Activated T-cell treated with anti-CD3 and anti-CD28 coated beads for 24 hours (primary cell): ENCODE measurements at places on chromosomes 11 and 22.

GRCh38 chr11:110793556-110793955 is 81.3 kb upstream of the ARHGAP20 start:
- DNase-seq: no peak

GRCh38 chr11:131886201-131886600 is 515.8 kb downstream of the NTM start:
- DNase-seq: no peak

DNA sequence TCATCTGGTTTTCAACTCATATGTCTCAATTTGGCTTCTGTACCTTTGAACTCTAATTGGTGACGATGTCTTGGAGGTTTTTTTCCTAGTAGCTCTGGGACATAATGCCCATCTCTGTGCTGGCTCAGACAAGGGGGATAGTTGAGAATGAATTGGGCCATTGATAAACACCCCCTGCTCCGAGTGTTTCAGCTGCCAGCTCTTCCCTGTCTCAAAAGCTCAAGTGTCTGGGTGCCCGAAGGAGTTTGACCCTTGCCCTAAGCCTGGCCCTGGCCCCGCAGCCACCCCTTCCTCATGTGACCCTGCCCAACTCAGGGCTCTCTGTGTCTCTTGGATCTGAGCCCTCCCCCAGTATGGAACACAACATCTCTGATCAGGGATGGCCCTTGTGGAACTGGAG is 3.0 kb downstream of the INSC start:
- no peak for DNase-seq

DNA sequence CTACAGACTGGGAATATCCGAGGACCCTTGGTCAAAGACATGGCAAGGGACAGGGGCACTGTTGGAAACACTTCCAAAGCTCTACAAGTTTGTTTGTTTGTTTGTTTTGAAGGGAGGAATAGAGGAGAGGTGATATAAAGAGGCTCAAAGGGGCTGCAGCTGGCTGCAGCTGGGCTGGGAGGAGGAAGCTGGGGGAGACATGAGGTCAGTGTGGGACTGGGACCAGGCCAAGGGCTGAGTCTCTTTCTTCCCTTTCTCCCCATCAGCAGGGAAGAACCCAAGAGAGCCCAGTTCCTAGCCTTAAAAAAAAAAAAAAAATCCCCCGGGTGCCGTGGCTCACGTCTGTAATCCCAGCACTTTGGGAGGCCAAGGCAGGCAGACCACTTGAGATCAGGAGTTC is 5.0 kb downstream of the RHOG start:
- DNase-seq: no peak

DNA sequence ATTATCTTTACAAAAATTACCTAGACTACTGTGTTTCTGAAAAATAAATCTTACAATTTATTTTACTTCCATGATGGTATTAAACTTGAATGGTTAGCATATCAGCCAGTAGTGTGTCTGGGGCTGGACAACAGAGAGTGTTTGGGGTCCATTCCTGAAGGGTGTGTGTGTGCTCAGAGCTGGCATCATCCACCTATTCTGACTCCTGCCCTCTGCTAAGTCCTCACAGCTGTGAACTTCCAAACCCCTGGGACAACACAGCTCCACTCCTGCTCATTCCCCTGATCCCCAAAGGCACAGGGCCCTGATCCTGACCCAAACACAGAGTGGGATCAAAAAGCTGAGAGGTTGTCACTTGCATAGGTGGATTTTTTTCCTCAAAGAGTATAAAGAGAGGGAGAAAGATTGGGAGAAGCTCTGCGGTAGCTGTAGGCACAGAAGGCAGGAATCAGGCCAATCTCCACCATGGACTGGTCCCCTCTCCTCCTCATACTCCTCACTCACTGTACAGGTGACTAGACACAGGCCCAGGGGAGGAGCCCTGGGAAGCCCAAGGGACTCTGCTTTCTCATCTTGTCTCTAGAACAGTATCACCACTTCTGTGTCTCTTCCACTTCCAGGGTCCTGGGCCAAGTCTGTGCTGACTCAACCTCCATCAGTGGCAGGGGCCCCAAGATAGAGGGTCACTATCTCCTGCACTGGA is 55.7 kb upstream of the TOP3B start:
- no peak for DNase-seq

DNA sequence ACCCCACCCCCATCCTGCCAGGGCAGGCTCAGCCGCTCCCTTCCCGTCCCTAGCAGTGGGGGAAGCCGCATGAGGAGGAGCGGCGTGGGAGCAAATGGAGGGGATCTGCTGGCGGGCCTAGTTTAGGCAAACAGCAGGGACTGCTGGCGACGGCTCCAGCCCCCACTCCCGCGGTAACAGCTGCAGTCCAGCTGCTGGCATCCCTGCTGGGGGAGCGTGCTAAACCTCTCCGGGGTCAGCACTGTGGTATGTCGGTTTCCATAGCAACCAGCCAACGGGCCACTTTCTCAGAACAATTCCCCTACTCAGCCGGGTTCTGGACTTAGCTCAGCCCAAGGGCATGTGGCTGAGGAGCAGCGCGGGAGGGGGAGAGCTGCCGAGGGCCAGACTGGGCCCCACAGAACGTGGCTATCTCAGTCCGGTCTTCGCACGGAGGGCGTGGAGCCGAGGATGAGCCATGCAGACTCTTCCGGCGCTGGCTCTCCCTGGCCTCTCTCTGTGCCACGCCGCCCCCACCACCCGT is 98.8 kb downstream of the PKNOX2 start:
- no peak for DNase-seq

- no peak for DNase-seq
Observed at GRCh38 chr11:10080138-10080537, 213.9 kb downstream of the SBF2 start.

DNA sequence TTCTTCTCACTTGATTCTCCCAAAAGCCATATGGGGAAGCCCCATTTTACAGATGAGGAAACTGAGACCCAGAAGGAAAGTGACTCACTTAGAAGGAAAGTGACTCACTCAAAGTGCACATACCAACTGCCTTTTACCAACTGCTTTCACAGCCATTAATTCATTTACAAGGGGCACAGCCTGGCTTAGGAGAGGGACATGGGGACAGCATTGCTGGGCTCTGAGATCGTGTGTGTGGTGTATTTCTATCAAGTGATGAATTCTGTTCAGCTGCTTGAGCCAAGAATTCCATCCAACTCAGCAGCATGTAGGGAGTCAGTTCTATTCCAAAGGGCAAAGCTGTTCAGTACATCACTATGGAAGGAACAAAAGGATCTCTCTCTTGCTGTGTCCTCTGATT is 23.5 kb upstream of the PAK1 start:
- DNase-seq: no peak

- no peak for DNase-seq
Observed at GRCh38 chr22:25970374-25970911, 198.8 kb upstream of the SEZ6L start.

DNA sequence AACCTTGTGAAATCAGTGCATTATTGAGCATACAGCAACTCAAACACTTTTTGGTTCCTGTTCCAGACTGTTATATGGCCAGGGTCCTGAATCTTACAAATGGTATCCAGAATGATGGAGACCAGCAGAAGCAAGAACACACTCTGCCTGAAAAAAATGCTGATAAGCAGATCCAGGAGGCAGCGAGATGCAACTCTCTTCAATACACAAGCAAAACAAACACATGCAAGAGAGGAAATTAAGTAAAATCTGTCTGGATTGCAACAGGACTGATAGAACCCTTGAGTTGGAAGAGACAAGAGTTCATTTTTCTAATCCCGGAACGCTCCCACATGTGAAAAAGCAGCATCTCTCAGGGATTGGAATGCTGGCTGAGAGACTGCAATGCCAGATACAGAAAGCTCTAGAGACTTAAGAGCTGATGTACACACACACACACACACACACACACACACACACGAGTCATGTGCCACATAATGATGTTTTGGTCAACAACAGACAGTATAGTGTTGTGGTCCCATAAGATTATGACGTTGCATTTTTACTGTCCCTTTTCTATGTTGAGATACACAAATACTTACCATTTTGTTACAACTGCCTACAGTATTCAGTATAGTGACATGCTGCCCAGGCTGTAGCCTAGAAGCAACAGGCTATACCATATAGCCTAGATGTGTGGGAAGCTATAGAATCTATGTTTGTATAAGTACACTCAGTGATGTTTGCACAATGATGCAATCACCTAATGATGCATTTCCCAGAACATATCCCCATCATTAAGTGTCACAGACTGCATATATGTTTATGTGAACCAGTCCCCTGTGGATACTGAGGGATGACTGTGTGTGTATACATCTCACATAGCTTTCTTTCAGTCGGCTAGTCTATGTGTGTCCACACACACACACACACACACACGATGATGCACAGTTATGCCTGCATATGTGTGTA is 406.6 kb downstream of the LARGE1 start:
- no peak for DNase-seq

DNA sequence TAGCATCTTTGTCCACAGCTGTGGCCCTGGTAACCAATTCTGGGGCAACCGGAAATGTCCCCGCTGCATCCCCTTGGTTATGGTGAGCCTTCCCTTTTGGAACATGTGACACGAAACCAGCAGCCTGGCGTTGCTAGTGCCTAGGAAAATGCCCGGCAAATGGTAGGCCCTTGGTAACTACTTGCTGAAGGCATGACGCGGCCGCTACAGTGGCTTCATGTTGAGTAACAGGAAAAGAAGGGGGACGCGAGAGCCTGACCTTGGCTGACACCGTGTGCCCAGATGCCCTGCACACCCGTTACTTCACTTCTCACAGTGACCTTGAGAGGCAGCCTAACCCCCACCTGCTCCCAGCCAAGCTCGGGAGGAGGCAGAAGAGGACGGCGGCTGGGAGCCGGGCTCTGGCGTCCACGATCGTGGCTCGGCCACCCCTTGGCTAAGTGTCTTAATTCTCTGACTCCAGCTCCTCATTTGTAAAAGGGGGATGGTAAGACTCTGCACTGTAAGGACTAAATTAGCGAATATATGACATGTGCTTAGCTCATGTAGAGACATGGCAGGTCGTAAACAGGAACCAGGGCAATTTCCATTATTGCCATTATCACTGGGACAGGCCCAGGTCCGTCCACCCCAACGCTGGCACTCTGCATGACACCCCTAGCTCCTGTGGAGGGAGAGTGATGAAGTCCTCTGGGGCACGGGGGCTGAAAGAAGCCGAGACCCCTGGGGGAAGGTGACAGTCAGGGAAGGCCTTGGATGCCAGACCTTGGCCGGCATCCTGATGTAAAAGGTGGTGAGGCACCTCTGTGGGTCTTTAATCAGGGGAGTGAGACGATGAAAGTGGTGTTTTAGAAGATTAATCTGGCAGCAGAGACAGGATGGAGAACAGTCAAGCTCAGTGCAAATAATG is 18.9 kb downstream of the IFT27 start:
- DNase-seq: no peak

GRCh38 chr22:30894371-30894740 is 74.2 kb downstream of the MORC2 start:
- DNase-seq: no peak

DNA sequence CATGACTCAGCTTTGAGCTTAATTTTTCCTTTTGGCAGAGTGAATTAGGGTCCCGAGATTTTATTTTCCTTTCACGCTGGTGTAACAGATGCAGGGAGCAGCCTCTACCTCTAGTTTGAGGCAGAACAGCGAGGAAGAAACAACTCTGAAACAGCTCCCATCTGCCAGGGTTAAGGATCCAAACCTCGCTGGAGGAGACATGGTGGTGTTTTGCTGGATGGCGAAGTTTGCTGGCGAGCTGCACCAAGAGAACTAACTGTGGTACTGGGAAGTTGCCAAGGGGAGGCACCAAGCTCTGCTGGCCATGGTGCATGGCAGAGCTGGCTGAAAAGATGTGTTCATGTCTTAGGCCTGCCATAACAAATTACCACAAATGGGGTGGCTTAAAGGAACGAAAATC is 7.6 kb upstream of the ALKBH3 start:
- DNase-seq: no peak

DNA sequence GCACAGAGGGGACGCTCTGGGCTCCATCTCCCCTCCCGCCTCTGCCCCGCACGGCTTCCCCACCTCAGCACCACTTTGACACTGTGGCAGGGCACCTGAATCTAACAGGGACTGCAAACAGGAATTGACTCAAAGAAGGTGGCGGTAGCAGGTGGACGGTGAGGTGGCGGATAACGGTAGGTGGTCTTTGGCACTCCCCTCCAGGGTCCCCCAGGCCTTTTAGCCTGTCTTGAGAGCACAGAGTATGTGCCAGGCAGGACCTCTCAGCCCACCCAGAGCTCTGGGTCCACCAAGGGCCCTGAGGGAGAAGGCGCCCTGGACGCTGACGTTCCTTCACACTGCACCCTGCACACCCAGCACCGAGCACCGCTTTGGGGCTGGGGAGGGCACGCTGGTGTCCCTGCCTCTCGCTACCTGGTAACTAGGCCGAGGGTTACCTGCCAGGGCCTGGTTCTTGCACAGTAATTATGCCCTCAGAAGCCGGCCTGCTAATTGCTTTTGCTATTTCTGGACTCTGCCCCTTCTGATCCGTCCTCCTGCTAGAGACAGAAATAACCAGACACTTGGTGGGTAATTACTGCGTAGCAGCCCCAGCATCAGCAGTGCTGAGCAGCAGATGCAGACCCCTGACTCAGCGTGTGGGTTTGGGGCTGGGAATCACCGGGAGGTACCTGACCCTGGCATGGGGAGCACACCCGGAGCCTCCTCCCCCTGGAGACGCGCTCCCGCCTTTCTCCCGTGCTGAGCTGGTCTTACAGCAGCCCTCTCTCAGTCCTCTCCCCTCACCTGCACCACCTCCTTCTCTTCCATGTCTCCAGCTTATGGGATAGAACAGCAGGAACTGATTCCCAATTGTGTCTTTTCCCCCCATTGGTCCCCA is 103.3 kb upstream of the B3GAT1 start:
- no peak for DNase-seq

DNA sequence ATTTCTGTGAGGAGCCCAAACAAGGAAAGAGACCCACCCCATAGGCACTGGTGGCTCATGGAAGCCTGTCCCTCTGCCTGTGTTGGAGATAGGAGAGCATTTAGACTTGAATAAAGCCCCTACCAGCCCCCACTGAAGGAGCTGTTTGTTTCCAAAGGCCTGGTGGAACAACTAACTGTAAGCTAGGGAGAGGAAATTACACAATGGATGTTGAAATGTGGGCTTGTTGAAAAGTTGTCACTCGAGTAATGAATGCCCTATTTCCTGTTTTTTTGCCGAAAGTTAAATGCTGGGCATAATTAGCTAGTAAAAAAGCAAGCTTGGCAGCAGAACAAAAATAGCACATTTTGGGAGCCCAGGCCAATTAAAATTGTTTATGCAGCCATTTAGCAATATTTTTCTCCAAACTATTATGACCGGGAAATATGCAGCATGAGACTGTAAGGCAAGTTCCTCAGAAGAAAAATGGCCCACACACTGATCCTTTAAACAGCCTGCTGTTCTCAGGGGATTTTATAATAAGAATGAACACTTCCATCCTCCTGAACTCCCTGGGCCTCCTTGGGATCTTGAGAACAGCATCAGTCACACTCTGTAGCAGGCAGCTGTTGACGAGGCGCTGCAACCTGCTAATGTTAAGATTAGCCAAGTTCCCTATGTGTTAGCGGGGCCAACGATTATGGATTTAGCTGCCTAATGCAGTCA is 38.6 kb upstream of the LMO2 start:
- no peak for DNase-seq
